ENCODE measurements at places on chromosomes 5 and 9. TPM values are rescaled to one million over a fixed set of nuclear protein-coding genes. Genes with fewer than 3 reads are reported as not detected.

DNA sequence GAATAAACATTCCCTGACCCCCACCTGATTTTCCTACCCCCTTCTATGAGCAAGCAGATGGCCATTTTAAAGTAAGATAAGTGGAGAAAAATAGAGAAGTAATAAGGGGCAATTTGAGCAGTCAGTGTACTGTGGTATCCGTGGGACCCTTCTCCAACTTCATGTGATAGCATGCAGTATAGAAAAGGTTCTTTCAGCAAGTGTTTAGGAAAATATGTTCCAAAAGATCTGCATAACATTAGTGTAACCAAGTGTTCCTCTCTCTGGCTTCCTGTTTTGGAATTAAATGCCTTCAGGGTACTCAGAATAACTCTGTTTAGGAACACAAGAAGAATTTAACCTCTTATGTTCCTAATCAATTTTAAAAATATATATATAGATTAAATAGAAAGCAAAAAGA, 134.9 kb downstream of the ATG10 start:
- DNase-seq: no peak

- no peak for DNase-seq
Measured at GRCh38 chr9:127746959-127747569, 12.0 kb upstream of the TOR2A start.

DNA sequence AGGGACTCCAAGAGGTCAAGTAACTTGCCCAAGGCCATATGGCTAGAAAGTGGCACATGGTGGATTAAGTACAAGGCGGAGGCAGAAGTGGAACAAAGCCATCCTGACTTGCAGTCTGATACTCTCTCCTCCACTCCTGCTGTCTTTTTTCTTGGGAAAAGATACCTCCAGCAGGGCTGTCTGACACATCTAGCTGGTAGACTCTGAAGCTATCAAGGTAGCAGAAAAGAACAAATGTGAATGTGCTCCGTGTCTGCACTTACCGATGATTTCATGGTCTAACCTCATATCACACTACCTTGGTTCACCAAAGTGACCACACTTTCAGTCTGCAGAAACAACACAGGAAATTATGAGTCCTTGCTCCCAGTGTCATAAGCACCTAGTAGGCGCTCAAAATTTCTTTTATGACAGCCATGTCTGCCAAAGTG, 284.8 kb downstream of the CRB2 start:
- no peak for DNase-seq

ENTPD2 gene
- polyA plus RNA-seq: 3.2 TPM

BDP1 gene
- 34.3 TPM for polyA plus RNA-seq

LCN1 gene
- not detected for polyA plus RNA-seq

EPB41L4A gene
- 26.9 TPM for polyA plus RNA-seq

PCDH12 gene
- 13.9 TPM for polyA plus RNA-seq

AK1 gene
- 44.7 TPM for polyA plus RNA-seq

All from left renal pelvis (tissue), 4 donors.